GM19239 (cell line): ENCODE measurements at places on chromosomes 6 and 20.
A peak's percentile ranks its signal among the peaks of the same experiment; 100 is the strongest.

- no peak for DNase-seq
These were observed 147.2 kb upstream of the AKAP12 start for GRCh38 chr6:151092591-151092990.

- no peak for DNase-seq
These were observed 228.5 kb downstream of the SLC24A3 start for GRCh38 chr20:19440660-19441527.

GRCh38 chr6:169940481-169941271 is 189.3 kb downstream of the ERMARD start:
- DNase-seq = no peak

- DNase-seq = no peak
These were observed 1166.0 kb upstream of the GJE1 start for GRCh38 chr6:140966676-140967075.

DNA sequence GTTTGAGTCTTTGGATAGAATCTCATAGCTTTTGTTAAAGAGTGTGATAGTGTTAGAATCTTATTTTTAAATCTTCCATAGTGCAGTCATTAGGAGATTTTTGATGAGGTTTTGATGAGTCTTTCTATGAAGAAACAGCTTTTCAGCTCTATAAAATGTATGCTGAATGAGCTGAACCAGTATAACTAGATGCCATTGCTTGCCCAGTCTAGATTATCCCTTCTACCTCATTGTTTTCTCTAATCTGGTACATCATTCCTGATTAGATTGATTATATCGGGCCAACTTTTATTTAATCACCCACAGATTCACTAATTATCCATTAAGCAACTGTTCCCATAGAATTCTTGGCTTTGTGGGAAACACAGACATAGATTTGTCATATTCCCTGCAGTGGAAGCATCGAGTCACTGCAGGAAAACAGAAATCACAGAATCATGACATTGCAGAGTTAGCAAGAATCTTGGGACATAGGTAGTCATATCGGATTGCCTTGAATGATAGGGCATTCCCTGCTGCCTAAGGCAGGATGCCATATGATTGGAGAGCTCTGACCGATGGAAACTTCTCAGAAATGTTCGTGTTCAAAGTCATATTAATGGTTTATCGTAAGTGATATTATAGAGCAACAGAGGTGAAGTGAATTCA is 882.7 kb upstream of the FLRT3 start:
- no peak for DNase-seq

DNA sequence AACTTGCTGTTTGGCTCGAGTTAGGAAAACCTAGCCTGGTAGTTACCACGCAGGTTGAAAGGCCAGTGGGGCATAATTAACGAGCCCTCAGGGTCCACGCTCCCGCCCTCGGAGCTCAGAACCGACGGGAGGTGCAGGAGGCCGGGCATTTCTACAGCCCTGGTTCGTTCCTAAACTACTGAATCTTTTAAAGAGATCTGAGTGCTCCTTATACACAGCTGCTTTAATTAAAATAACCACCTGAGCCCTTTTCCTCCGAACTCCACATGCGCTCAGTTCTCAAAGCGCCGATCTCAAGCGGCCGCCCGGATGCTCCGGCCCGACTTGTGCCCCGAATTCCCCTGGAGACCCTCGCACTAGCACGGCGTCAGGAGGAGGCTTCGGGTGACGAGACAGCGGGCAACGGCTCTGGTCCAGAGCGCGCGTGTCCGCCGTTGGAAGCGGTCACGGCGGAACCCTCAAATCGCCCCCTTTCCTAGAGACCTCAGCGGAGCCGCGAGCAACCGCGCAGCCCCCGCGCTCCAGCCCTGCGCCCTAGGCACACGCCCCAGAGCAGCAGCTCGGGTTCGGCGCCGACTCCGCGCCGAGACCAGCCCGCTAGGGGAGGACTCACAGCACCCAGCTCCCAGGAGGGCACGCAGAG is 397 bp downstream of the WDR27 start:
- no peak for DNase-seq

GRCh38 chr6:33508935-33509926 is 54.9 kb downstream of the ZBTB9 start:
- no peak for DNase-seq

DNA sequence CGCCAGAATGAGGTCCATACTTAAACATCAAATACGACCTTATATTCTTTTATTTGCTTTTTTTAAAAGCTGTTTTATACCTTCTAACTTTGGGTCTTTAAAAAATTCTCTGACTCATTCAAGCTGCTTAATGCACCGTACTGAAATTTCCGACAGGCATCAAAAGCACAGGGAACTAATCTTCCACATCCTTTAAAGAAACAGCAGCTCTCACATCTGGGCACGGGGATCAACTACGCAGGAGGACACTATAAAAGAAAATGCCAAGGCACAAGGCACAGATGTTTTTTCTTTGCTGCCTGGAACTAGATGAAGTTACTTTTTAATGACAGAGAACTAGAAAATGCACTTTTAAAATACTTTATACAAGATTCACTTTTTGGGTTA is 112.4 kb upstream of the ARG1 start:
- no peak for DNase-seq

- no peak for DNase-seq
These were observed 160.7 kb downstream of the LRFN2 start for GRCh38 chr6:40426346-40427066.

- DNase-seq = no peak
These were observed 175.9 kb upstream of the SCGN start for GRCh38 chr6:25476126-25476525.

GRCh38 chr6:106787327-106788196 is 158.2 kb downstream of the QRSL1 start:
- DNase-seq = no peak

DNA sequence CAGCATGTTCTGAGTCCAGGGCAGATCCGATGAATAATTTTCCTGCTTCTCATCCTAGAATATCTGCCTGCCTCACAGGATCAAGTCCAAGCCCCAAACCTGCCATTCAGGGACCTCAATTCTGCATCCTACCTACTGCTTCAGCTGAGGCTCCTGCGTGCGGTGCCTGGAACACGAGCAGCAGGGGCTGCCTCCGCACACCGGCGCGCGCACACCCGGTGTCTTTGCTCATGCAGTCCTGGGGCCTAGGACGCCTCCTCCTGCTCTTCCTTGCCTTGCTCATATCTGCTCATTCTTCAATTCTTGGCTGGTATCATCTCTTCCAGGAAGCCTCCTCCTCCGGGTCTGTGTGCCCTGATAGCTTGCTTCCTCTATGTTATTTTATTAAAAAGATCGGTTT is 81.1 kb upstream of the AGPAT4 start:
- DNase-seq = no peak

- no peak for DNase-seq
These were observed 14.1 kb upstream of the PPARD start for GRCh38 chr6:35328108-35328723.

DNA sequence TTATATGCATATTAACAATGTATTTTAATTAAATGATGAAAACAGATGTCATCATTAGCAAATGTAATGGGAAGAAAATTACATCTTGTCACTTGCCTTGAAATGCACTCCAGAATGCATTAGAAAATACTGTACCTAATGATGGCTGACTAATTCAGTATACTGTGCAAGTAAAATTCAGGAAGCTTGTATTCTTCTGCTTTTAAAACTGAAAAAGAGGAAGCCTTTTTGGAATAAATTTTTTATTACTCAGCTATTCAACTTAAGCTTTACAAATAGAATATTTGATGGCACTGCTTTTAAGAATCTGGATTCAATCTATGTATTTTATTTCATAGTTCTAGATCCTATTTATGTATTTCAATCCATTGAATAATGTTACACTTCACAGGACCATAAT is 195.5 kb downstream of the RIMS1 start:
- DNase-seq = no peak

GRCh38 chr20:64091770-64092169 is 7.6 kb upstream of the LKAAEAR1 start:
- DNase-seq = no peak

- no peak for DNase-seq
These were observed 1.0 kb upstream of the XRN2 start for GRCh38 chr20:21301940-21302663.

GRCh38 chr6:30744054-30744805 is at the start of gene IER3:
TSS of gene IER3 (minus strand) at chr6:30744547. CDS start at chr6:30744518, 29 bp downstream.
- peak; percentile 44 for DNase-seq

GRCh38 chr20:6169251-6169650 is 46.4 kb upstream of the FERMT1 start:
- no peak for DNase-seq

- DNase-seq = no peak
These were observed 241.6 kb upstream of the PRND start for GRCh38 chr20:4480104-4480503.

DNA sequence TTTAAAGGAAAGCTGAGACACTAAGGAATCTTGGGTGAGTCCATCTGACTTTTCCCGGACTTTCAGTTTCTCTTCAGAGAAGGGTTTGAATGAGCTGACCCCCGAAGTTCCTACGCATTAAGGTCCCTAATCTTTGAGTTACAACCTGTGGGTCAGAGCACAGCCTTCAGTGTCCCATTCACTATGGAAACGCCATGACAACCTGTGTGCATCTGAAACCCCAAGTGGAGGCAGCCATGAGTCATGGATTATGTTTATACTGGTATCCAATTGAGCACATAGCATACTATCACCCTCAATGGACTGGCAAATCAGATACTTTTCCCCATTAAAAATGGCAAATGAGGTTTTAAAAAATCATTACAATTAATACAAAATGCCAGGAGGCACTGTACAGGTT is 11.4 kb downstream of the MYLK4 start:
- DNase-seq = no peak

- no peak for DNase-seq
These were observed 372.2 kb downstream of the NRN1 start for GRCh38 chr6:5634525-5634924.

GRCh38 chr6:25942561-25943147 is 12.2 kb upstream of the SLC17A2 start:
- peak; percentile 13 for DNase-seq

DNA sequence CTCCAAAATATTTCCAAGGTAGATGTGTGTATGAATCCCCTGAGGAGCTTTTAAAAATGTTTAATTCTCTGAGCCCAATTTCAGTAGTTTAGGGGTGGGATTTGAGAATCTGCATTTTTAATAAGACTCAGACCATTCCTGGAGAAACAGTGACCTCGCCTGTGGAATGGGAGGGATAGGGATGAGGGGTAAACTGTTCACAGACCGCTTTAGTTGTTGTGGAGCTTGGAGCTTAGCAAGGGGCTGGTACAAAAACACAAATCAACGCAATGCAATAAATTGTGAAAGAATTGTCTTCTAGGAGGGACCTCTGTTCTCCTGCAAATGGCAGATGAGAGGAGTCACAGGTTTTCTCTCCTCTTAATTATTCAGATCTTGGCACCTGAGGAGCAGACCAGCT is 239.3 kb upstream of the SULF2 start:
- DNase-seq = no peak

GRCh38 chr20:21518292-21518991 is 4.6 kb upstream of the NKX2-2 start:
- no peak for DNase-seq

- DNase-seq = no peak
These were observed 18.8 kb downstream of the PLCB4 start for GRCh38 chr20:9087531-9088217.

- DNase-seq = no peak
These were observed 47.7 kb downstream of the BCKDHB start for GRCh38 chr6:80154160-80154559.

- no peak for DNase-seq
These were observed 561.8 kb upstream of the AGPAT4 start for GRCh38 chr6:161835500-161836215.

DNA sequence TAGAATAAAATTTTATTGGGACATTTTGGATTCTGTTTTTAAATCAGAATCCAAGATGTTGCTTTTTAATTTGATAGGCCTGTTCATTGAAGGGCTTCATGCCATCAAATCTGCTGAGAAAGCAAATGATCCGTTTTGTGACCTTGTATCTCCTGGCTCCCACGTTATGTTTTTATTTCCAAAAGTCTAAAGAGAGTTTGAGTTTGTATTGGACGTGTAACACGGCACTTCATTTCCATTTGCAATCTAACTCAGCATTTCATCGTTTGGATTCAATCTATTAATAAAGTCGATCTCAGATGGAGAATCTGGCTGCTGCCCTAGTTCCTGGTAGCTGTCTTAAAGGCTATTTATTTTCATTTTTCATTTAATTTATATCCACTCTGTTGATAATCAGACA is 17.0 kb downstream of the KIF25 start:
- no peak for DNase-seq

GRCh38 chr6:87756858-87757257 is 54.8 kb upstream of the AKIRIN2 start:
- DNase-seq = peak; percentile 74

DNA sequence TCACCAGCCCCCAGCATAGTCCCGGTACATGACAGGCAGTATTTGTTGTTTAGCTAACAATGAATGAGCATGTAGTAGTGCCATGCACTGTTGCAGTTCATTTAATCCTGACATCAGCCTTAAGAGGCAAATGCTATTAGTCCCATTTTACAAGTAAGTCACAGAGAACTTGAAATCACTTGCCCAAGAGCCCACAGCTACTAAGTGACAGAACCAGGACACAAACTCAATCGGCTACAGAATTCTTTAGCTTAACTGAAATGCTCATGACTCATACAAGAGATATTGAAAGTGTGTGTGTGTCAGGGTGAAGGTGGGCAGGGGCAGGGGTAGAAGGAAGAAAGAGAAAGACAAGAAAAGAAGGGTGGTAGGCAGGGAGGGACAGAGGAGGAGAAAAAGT is 52.7 kb downstream of the UNC5CL start:
- DNase-seq = no peak

- DNase-seq = no peak
These were observed at the start of gene AKAP12 for GRCh38 chr6:151239603-151240035. TSS of gene AKAP12 (plus strand) at chr6:151239967. CDS start at chr6:151240563, 596 bp downstream.

DNA sequence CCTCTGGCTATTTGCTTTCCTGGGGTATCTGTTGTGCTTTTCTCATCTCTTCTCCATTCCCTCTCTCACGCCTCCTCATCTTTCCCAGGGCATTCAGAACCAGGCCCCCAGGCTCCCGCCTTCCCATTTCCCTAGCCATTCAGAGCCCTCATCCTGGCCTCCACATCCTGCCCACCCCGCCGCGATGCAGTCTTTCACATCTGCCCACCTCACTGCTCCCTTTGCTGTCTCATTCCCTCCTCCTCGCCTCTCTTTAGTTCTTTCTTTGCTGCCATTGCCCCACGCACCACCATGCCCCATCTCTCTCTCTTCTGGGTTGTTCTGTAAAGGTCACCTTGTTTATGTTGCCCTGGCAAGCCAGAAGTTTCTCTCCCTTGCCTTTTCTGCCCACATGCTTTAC is 10.6 kb upstream of the AAR2 start:
- DNase-seq = no peak

GRCh38 chr6:57313711-57314471 is 3.5 kb upstream of the PRIM2 start:
- no peak for DNase-seq
